ENCODE measurements at places on chromosomes 16 and 17.

DNA sequence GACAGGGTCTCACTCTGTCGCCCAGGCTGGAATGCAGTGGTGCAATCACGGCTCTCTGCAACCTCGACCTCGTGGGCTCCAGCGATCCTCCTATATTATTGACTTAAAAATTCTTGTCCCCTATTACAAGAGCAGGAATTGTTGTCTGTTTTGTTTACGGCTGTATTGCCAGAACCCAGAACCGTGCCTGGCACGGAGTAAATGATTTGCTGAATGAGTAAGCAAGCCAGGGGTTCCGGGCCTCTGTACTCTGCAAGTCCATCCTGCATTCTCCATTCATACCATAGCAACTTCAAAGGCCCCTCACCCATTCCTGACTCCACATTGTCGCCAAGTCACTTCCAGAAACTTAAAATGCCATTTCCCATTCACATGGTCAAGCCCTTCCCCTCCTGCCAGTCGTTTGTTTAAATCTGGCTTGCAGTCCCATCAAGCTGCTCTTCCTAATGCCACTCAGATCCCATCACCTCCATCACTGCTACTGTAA, 6.9 kb downstream of the ADCY9 start:
- DNase-seq: no peak

DNA sequence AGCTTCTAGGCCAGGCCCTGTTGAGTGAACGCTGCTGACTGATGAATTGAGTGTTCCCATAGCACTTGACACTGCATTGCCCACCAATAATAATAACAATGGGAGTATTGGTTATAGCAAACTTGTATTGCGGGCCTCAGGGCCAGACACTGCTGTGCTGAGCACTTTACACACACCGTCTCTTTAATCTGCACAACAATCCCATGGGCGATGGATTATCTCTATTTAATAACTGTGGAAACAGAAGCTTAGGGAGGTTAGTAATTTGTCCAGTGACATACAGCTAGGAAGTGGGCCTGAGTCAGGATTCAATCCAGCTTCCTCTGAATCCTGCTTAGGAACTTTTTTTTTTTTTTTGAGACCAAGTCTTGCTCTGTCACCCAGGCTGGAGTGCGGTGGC, 11.2 kb downstream of the ARHGAP23 start:
- no peak for DNase-seq

GRCh38 chr16:12065866-12066545, 89.5 kb downstream of the SNX29 start:
- DNase-seq: no peak

GRCh38 chr16:24348545-24349290, 92.6 kb downstream of the CACNG3 start:
- DNase-seq: no peak

DNA sequence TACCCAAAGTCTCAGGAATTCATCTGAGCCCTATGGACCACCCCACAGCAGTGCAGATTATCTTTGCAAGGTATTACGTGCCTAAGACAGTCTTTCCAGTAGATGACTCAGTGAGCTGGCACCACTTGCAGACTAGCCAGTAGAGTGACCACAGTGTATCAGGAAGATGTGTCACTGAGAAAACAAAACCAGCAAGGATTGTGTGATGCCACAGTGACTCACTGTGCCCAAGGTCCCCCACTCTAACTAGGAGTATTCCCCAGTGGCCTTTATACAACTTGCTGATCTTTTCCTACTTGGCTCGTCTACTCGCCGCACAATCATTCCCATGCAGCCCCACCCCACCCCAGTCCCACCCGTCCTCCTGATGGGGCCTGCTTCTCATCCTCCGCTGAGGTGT, 26.8 kb upstream of the PRKCA start:
- no peak for DNase-seq

DNA sequence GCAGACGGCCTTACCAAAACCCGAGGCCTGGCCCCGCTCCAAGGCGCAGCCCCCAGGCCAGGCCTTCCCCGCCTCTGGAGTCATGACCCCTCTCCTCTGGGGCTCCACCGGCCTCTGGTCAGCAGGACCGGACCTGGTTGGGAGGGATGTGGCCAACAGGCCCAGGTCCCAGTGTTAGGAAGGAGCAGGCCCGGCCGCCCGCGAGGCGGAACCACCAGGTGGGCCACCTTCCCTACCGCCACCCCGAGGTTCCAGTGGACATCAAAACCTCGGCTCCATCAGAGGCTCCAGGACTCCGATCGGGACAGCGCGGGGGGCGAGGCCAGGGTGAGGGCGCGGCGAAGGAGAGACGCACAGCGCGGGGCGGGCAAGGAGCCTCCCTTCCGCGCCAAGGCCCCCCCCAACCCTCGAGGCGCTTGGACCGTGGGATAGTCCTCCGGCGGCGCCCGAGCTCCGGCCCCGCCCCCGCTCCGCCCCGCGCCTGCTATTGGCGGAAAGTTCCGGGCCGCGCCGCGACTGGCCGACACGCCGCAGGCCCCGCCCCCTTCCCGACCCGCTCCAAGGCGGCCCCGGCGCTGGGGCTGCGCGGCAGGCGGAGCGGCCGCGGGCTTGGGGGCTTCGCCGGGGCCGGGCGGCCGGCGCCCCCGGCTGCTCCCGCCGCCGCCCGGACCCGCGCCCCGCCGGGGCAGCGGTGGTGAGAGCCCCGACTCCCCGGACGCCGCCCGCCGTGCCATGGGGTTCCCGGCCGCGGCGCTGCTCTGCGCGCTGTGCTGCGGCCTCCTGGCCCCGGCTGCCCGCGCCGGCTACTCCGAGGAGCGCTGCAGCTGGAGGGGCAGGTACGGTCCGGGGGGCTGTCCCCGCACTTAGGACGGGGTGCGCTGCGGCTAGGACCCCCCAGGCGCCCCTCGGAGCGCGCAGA, at the start of gene METRN:
METRN (plus strand) TSS at position 561 of the 919 bp plus-strand sequence; CDS start at position 733, 172 bp downstream.
- peak; percentile 86 for DNase-seq

GRCh38 chr16:10495031-10495345, 85.4 kb downstream of the EMP2 start:
- DNase-seq: no peak

DNA sequence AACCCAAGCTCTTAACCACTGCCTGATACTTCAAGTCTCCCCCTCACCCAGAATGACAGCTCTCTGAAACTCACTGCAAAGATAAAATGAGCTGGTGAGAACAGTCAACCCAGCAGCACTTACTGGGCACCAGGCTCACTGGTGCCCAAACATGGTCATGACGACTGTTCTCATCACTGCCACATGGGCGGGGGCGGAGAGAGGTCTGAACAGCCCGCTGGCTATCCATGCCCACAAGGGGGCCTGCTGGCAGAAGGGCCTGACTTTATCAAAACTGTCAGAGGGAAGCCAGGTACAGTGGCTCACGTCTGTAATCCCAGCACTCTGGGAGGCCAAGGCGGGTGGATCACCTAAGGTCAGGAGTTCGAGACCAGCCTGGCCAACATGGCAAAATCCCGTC, 4.0 kb downstream of the MYBBP1A start:
- DNase-seq: no peak

Data from retina (tissue), 1 donor.